H1 (cell line): ENCODE measurements at places on chromosomes 13 and 19.
A peak's percentile ranks its signal among the peaks of the same experiment; 100 is the strongest.

DNA sequence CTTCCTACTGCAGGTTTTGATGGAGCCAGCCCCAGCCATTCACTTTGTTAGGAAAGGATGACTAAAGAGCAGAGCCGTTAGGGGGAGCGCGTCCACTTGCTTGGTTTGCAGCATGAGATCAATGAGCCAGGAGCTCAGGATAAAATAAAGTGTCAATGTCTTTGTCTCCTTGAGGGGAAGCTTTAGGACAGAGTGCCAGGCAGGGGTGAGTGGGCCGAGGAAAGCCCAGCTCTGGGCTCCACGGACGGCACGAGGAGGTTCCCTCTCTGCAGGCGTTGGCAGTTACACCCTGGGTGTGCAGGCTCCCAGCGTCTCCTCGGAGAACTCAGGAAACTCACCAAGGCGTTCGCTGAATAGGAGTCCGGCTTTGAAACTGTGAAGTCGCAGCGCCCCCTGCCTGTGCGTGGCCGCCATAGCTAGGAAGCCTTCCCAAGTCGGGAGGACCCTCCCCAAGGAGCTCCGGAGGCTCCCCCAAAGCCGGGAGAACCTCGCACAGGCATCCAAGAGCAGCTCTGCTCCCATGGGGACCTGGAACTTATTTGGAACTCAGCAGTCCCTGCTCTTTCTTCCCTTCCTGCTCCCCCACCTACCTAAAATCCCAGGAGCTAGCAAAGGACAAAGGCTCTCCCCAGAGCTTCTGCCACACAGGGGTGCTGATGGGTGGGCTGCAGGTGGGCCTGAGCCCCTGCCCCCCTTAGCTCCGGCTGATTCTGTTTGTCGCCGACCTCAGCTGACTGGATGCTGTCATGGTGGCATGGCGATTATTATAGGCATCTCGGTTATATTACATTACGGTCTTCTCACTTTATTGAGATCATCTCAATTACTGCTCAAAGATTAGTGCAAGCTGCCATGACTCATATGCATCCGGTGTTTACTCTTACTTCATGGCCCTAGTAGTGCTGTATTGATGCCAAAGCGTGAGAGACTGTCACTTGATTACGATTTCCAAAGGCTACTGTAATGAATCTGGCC lies 34.4 kb downstream of the GSX1 start:
- peak; percentile 99 for DNase-seq
- no peaks in the 10 kb centered on the region for H3K36me3 ChIP-seq
- H3K4me1 ChIP-seq, result peaks cover 19% of the 10 kb centered on the region
- no peak overlapping the region for H3K27ac ChIP-seq

DNA sequence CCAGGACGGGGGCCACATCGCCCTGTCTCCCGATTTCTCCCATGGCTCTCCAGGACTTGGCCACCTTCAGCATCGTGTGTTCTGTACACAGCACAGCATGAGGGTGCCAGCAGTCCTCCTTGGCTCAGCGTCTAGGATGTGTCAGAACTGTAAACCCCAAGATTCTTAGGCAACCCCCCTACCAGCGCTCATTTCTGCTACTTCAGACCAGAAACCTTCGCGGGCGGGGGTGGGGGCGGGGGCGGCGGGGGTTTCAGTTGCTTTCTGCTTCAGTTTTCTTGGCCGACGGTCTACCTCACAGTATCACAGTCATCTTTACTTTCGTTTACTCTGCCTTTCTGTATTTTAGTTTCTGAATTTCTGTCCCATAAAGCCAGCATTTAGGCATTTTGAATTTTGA lies 82.4 kb downstream of the GGACT start:
- no peak overlapping the region for H3K27ac ChIP-seq
- H3K36me3 ChIP-seq, result no peaks in the 10 kb centered on the region
- peaks cover 13% of the 10 kb centered on the region; the same call in 1 of the 2 replicates for H3K4me1 ChIP-seq

DNA sequence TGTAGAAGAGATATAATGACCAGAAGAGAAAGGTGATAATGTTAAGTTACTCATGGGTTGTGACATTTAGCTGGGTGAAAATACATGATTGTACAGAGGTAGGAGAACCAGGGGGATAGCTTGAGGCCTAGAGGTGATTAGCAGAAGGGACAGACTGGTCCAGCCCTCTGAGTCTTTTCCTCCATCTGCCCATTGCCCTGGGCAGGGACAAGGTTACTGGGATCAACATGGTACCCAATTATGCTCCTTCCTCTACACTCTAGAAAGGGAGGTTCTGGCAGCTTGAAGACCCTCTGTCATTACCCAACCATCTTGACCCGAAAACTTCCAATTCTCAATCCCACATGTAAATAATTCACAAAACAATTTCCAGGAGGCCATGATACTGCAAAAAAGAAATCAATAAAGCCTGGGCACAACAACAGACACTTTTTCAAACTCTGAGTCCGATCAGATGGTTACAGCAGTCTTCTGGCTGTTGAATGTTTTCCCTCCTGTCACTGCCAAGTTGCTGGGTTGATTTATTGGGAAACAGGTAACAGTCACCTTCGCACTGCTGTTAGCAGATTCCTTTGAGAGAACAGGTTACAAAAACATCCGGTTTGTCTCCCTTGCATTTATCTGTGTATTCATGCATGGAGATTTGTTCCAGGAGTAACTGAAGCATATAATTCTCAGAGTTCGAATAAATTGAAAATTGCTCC lies 239.1 kb upstream of the HTR2A start:
- H3K36me3 ChIP-seq, result no peaks in the 10 kb centered on the region
- H3K27me3 ChIP-seq, result no peaks in the 10 kb centered on the region
- H3K27ac ChIP-seq, result no peak overlapping the region
- DNase-seq, result no peak
- H3K4me1 ChIP-seq, result peaks cover 8% of the 10 kb centered on the region; the same call in 1 of the 2 replicates

GRCh38 chr13:110578363-110578762 lies 16.8 kb upstream of the RAB20 start:
- H3K27me3 ChIP-seq, result no peaks in the 10 kb centered on the region
- no peak for DNase-seq
- H3K27ac ChIP-seq, result no peak overlapping the region
- no peak overlapping the region for H3K4me3 ChIP-seq

DNA sequence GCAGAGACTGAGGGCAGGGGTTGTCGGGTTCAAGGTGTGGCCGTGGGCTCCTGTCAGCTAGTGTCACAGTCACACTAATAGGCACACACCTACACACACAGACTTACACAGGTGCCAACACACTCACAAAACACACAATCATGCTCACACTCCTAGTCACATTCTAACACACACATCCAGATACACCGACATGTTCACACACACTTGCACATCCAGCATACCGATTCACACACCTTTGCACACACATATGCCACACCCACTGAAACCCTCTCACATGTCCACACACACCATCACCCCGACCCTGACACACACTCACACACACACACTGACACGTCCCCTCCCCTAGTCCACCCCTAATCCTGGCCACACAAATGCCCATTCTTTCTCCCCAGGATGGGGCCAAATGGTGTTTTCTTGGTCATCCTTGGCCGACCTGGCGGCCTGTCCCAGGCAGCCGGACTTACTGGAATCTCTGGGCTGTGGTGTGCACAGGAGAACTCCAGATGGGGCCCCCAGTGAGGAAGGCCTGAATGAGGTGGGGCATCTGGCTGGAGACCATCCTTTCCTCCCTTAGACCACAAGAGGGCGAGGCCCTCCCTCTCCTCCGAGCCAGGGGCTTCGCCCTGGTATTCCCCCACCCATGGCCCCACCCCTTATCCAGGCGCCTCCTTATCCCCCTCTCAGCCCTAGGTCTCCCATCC lies 19.1 kb upstream of the PNMA8B start:
- DNase-seq, result peak; percentile 49
- no peaks in the 10 kb centered on the region for H3K36me3 ChIP-seq
- H3K4me3 ChIP-seq, result no peak overlapping the region
- H3K4me1 ChIP-seq, result no peaks in the 10 kb centered on the region
- H3K27ac ChIP-seq, result no peak overlapping the region

DNA sequence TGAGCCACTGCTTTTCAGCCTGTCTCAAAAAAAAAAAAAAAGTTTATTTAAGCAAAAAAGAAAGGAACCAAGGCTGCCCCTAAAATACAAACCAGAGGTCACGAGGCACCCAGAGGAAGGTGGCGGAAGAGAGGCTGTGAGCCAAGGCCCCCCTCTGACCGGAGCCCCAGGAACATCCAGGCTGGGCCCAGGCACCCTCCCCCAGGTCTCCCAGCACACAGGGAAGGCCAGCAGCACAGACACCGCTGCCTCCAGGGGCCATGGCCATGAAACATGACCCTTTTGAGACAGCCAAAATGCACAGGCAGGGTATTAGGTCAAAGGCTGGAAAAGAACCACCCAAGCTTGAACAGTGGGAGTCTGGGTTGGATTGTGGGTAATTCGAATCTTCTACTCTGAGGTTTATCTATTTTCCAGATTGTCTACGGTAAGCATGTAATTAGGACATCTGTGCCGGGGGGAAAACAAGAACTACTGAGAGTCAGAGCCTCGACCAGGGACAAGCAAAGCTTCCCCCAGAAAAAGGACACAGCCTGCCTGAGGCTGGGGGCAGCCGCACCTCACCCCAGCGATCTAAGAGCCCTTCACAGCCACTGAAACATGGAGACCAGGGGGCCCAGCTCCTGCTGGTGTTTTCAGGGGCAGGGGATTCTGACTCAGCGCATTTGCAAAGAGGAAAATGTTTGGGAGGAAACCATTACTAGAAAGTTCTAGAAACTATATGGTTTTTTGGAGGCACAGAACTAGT lies 8.4 kb downstream of the PEX11G start:
- H3K4me3 ChIP-seq, result no peak overlapping the region
- H3K4me1 ChIP-seq, result peaks cover 14% of the 10 kb centered on the region
- no peaks in the 10 kb centered on the region for H3K36me3 ChIP-seq
- no peak overlapping the region for H3K27ac ChIP-seq
- H3K27me3 ChIP-seq, result no peaks in the 10 kb centered on the region; the same call in 1 of the 2 replicates
- no peak for DNase-seq

- no peak for DNase-seq
- no peaks in the 10 kb centered on the region for H3K27me3 ChIP-seq
- H3K27ac ChIP-seq, result no peak overlapping the region
- no peaks in the 10 kb centered on the region for H3K36me3 ChIP-seq
- no peaks in the 10 kb centered on the region for H3K4me1 ChIP-seq
- no peak overlapping the region for H3K4me3 ChIP-seq
These were observed 62.2 kb downstream of the ERCC5 start for GRCh38 chr13:102907886-102908515.

- no peaks in the 10 kb centered on the region for H3K4me1 ChIP-seq
- no peak for DNase-seq
- no peaks in the 10 kb centered on the region for H3K36me3 ChIP-seq
- no peaks in the 10 kb centered on the region; the same call in 1 of the 2 replicates for H3K27me3 ChIP-seq
- H3K27ac ChIP-seq, result no peak overlapping the region
These were observed 37.8 kb upstream of the POP4 start for GRCh38 chr19:29568036-29569025.

DNA sequence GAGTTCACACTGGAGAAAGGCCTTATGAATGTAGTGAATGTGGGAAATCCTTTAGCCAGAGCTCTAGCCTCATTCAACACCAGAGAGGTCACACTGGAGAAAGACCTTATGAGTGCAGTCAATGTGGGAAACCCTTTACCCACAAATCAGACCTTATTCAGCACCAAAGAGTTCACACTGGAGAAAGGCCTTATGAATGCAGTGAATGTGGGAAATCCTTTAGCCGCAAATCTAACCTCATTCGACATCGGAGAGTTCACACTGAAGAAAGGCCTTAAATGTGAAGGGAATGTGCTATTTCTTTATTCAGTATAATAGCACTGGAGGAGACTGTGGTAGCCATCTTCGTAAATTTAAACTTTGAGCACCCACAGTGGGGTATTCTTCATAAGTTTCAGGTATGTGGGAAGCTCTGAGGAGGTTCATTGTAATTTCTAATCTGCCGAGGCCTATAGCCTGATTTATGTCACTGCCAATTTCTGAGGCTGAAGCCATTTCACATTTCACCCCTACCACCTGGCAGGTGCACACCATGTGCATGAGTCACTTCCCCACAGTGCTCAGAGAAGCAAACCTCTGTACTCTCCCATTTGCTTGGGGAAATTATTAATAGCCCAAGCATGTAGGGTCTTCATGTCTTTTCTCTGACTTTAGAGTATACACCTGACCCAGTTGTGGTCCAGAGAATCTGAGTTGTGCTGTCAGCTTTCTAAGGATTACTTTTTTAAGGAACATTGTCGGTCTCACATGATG lies 6.4 kb downstream of the ZNF551 start:
- DNase-seq, result no peak
- no peak overlapping the region for H3K27ac ChIP-seq
- H3K36me3 ChIP-seq, result peaks cover 70% of the 10 kb centered on the region
- H3K27me3 ChIP-seq, result no peaks in the 10 kb centered on the region
- H3K4me3 ChIP-seq, result no peak overlapping the region
- H3K4me1 ChIP-seq, result no peaks in the 10 kb centered on the region

GRCh38 chr13:62210951-62211350 lies 795.3 kb upstream of the PCDH20 start:
- no peaks in the 10 kb centered on the region for H3K36me3 ChIP-seq
- H3K4me3 ChIP-seq, result no peak overlapping the region
- H3K27me3 ChIP-seq, result no peaks in the 10 kb centered on the region
- H3K27ac ChIP-seq, result no peak overlapping the region
- H3K4me1 ChIP-seq, result no peaks in the 10 kb centered on the region
- no peak for DNase-seq

GRCh38 chr19:5914358-5914774 lies 312 bp downstream of the CAPS start:
- H3K4me3 ChIP-seq, result no peak overlapping the region
- H3K27ac ChIP-seq, result no peak overlapping the region
- peaks cover 19% of the 10 kb centered on the region for H3K36me3 ChIP-seq
- H3K27me3 ChIP-seq, result no peaks in the 10 kb centered on the region
- DNase-seq, result no peak
- H3K4me1 ChIP-seq, result no peaks in the 10 kb centered on the region

GRCh38 chr13:20778311-20778710 lies 4.5 kb upstream of the EEF1AKMT1 start:
- H3K4me1 ChIP-seq, result no peaks in the 10 kb centered on the region
- H3K4me3 ChIP-seq, result no peak overlapping the region
- H3K36me3 ChIP-seq, result peaks cover 3% of the 10 kb centered on the region; the same call in 1 of the 2 replicates
- no peak for DNase-seq

DNA sequence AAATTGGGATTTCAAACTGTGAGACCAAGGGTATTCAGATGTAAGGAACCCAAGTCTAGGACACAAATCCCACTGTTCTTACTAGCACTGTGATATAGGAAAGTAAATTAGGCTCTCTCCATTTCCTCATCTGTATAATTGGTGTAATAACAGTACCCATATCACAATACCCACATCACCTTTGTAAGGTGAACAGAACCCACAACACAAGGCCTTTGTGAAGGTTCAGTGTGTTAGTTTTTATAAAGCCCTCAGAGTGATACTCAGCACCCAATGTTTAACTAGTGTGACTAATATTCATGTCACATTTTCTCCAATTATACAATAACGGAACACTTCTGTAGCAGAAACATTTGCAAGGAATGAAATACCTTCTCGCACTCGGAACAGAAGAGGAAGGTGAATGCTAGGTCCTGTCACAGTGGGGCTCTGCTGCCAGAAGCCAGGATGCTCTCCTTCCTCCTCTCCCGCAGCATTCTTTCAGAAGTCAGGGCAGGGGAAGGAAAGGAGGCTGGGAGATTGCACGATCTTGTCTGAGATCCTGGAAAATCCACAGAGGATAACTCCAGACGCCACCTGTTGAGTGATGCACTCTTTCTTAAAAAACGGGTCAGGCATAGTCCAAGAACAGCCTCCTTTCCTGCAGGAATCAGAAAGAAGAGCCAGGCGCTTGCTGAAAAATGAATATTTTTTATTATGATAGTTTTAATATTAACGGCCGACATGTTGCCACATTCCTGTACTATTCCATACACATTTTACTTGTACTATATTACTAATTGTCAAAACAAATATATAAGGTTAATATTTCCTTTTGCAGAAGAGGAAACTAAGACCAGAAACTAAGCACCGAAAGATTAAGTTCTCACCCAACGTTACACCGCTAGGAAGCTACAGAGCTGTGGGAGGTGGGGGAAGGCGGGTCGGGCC lies 762 bp downstream of the ZNF45 start:
- no peaks in the 10 kb centered on the region for H3K27me3 ChIP-seq
- DNase-seq, result no peak
